RWPE1 (cell line): ENCODE measurements at places on chromosomes 3 and 15.

- no peak for DNase-seq
Measured at GRCh38 chr15:61000276-61000675, 228.8 kb downstream of the RORA start.

DNA sequence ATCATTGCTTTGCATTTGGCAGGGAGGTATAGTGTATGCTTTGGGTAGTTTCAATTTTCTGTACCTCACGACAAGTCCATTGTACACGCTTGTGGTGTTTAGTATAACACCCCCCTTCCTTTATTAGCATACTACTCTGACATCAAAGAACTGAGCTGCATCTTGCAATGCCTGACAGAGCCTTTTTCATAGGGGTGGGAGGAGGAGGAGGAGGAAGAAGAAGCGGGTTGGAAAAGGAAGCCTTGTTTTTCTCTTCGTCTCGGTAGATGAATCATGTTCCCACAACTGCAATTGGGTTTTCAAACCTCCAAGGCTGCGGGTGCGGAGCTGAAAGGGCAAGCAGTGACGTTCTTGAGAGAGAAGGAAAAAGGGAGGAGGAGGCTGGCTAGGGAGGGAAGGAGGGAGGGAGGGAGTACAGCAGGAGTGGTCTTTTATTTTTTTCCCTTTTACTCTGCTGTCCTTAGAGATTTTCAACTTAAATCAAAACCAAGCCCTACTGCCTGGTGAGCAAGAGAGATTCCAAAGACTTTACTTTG is 175.7 kb downstream of the KLHL25 start:
- peak; percentile 60 for DNase-seq

DNA sequence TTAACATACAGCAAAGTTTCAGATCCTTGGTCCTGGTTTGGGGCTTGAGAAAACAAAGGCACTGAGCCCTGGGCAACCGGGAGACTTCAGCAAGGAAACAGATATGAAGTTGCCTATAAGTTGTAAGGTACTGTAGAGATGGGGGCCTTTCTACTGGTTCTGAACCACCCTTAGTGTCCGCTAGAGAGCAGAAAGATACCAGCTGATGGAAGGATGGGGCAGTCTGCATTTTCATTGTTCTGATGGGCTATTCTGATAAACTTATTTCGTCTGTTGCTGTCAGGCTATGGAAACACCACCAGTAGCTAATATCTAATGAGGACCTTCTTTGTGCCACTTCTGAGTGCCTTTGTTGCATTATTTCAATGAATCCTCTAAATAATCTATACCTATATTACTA is 38.7 kb downstream of the FGD5 start:
- no peak for DNase-seq

GRCh38 chr15:70357453-70357852 is 259.7 kb upstream of the TLE3 start:
- DNase-seq: no peak

GRCh38 chr3:34544136-34544535 is 745.7 kb downstream of the PDCD6IP start:
- no peak for DNase-seq

GRCh38 chr3:188578576-188579363 is 424.8 kb downstream of the LPP start:
- no peak for DNase-seq

DNA sequence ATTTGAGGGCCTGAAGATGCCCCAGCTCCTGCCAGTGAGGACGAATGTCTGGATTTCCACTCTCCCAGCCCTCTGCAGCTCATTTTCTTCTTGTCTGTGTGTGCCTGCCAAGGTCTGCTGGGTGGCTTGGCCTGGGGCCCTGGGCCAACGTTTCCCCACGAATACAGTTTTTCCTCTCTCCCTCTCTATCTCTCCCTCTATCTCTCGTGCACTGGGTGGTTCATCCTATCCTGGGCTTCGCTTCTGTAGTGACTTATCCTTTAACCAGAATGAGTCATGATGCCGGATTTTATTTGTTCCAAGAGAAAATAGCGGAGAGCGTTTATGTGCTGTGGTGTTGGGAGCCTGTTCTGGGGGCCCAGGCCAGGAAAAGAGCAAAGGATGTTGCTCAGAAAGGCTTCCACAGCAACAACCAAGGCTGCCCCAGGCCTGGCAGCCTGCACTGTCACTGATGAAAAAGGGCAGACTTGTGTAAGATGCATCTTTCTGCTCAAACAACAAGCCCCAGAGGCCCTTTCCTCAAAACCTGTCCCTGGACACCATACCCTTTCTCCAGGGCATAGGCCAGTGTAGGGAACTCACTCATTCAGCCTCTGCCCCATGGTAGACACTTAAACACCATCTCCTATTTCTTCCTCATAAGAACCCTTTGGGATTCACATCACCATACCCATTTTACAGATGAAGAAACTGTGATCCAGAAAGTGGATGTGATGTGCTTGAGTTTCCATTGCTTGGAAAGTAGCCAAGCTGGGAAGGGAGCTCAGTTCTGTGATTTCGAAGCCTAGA is 47.3 kb downstream of the ITGA11 start:
- peak; percentile 61 for DNase-seq

DNA sequence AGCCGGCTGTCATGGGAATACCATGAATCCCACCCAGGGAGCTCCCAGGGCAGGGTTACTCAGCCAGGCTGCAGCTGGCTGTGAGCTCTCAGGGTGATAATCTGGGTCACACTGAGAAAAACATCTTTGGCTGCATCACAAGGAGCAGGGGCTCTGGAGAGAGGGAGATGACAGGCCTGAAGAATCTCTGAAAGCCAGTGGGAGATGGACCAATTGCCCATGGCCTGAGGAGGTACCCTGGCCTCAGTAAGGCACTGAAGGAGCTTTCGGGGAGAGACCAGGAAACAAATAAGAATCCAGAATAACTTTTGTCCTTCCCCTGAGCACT is 28.2 kb upstream of the GOLGA6C start:
- no peak for DNase-seq

GRCh38 chr3:70933105-70933810 is 620.8 kb upstream of the MDFIC2 start:
- DNase-seq: no peak

DNA sequence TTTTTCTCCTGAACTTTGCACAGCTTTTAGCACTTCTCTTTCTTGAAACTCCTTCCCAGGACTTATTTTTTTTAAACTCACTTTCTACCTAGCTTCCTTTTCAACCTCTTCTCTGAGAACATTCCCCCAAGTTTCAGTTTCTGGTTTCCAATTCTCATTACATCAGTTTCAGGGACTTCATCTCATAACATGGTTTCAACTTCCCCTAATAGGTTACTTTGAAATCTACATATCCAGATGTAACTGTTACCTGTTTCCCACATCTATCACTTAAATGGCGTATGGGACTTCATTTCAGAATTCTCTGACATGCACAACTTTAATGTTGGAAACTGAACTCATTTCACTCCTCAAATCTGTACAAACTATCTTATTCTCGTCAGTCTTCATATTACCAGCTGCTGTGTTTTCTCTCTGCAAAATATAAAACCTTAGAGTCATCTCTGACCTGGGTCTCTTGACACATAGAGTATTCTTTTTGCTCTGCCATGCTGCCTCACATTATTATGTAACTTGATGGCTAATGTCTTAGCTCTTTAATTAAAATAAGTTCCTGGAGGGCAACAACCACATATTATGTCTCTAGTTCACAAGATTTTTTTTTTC is 58.4 kb downstream of the NME9 start:
- no peak for DNase-seq

- no peak for DNase-seq
Measured at GRCh38 chr3:190458040-190458439, 8.3 kb upstream of the TMEM207 start.

DNA sequence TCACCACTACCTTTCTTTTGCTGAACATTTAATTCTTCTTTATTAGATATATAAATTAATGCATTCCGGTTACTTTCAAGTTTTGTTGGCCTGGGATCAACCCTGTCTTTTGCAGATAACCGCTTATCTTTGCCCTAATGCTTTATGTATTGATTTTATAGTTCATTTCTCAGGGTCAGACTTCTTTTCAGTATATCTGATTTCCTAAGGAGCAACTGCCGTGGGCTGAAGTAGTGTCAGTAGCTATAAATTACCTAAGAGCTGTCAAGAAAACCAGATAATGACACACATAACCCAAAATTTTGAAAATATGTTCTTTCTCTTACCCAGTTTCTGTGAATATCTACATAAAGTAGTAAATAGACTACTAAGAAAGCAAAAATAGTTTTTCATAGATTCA is 38.0 kb downstream of the COL6A5 start:
- no peak for DNase-seq

DNA sequence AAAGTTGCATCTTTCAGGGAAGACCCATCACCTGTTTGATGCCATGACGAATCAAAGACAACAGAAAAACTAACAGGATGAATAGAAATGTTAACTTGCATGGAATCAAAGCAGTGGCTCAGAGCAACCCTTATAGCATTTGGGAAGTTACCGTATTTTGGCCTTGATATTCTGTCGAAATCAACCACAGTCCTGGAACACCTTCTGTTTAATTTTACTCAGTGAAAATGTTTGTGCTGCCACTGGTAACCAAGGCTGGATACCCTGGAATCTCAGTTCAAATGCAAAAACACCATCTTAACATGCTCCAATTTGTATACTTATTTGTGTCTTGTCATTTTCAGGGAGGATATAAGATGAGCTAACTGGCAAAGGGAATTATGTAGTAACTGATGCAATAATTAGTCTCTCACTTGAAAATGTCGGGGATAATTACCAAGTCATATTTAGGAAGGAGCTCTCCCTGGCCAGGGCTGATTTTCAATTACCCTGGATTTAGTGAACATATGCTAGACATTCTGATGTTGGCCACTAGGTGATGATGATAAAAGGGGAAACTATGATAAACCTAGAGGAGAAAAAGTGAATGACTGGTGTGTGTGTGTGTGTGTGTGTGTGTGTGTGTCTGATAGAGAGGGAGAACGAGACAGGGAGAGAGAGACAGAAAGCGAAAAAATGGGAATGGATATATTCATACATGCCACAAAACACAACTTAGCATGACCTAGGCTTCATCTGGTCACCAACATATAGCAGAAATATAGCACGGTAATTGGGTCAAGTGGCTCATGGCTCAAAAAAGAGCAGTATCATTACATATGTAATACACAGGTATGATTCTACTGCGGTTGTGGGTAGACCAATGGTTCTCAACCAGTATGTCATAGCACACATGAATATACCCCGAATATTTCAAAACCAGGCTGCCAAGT is 19.0 kb upstream of the PRICKLE2 start:
- DNase-seq: peak; percentile 13

DNA sequence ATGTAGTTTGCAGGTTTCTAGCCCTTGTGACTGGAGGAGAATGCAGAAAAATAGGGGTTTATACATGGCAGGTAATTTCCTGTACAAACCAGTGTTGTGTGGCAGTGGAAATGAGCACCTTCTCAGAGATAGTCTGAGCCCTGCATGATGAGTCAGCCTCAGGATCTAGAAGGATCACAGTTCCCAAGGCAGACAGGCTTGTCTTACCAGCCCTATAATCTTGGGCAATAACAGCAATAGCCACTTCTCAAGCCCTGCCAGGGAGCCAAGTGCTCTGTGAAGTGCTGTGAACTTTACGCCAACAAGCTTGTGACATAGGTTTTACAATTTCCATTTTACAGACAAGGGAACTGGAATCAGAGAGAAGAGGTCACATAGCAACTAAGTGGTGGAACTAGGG is 89.4 kb downstream of the CD47 start:
- DNase-seq: peak; percentile 60

GRCh38 chr3:120908795-120909601 is 993 bp downstream of the STXBP5L start:
- no peak for DNase-seq

- DNase-seq: peak; percentile 81
Measured at GRCh38 chr3:177928172-177928873, 607.9 kb upstream of the KCNMB2 start.

DNA sequence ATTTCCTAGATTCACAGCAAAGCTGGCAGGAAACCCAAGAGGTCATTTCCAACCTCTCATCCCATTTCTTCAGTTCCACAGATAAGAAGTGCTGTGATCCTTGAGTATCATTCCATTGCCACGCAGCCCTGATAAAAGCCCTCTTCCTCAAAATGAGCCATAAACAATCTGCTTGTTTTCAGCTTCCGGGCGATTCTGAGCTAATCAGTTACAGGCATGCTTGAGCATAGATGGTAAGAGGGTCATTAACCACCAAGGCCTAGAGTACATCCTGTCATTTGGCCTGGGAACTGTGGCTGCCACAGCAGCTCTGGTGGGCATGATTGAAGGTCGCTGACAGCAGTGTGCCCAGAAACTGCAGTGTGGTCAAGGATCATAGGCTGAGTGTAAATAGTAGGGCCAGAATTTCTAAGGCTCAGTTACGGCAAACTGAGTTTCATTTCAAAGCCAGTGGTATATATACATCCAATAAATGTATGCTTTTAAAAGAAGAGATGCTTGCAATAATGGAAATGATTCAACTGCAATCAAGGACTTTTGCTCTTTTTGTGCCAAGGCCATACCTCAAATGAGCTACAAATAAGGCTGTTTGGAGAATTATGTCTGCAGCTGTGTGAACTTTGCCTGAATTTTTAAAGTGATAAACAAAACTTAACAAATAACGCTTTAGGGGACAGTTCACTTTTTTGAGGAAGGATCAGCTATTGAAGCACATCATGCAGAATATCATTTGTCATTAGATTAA is 47.3 kb downstream of the P3H2 start:
- no peak for DNase-seq

DNA sequence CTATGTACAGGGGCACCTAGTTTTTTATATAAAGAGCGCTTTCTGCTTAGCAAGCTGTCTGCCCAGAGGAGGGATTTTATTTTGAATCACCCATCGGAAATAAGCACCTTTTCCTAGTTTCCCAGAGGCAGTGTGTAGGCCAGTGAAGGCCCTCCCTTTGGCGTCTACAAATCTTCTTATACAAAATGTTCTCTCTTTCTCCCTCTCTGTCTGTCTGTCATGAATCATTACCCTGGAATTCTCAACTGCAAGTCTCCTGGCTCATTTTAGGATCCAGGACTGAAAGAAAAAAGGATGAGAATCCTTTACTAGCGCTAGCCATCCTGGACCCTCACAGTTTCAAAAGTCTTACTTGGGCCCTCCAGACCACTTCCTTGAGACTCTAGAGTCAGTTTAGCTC is 728.1 kb downstream of the OTOL1 start:
- no peak for DNase-seq

GRCh38 chr3:28836199-28836598 is 444.7 kb upstream of the RBMS3 start:
- DNase-seq: no peak

DNA sequence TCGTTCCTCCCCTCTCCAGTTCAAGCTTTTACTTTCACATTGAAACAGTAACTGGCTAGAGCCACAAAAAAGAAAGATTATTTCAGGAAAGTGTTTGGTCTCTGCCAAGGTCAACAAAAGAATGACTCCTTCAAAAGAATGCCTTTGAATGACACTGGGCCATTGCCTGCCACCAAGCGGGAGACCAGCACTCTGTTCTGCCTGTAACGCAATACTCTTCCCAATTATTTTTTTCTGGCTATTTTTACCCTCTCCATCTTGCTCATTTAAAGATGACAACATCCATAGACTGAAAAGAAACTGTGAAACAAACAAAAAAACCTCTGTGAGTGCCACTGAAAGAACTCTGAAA is 37.3 kb downstream of the EHHADH start:
- DNase-seq: no peak

DNA sequence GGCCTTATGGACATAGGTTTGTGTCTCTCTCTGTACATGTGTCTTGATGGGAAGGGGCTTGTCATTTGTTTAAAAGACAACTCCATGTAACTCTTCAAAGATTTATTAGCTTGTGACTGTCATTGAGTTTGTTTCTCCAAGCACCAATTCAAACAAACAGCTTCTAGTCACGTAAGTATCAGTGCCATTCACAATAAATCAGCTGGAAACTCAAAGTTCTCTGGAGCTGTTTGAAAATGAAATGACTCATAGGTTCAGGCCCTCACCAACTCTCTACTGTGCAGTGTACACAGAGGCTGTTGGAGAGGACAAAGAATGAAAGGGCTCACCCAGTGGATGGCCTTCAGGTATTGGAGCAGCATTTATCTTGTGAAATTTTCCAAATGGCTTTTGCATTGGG is 476.3 kb downstream of the AGBL1 start:
- no peak for DNase-seq
